ENCODE measurements at places on chromosomes 7 and 10.

DNA sequence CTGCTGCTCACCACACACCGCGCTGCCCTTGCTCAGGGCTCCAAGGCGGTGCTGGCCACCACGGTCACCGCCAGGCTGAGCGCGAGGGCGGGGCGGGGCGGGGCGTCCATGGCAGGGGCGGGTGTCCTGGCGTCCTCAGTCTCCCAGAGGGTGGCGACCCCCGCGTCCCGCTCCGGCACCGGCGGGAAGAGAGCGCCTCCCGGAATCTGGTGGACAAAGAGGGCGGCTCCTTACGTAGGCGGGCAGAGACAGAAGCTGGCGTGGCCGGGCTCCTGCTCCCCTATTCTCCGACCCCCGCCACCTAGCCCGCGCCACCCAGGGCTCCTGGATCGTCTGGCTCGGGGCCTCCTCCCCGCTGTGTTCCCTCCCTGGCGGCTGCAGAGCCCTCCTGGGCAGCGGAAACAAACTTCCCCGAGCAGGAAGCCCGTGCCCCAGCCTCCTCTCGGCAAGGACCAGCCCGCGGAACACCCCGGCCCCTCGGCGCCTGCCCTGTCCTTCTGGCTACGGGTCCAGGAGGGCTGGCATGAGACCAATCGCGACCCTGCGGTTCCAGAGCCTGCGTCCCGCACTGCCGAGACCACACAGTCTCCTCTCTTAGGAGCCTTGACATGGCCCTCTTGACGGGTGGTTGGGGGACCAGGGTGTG is 133.8 kb upstream of the ZNF92 start:
- no peak for DNase-seq

GRCh38 chr7:56537952-56538351 is 421.7 kb upstream of the NUPR2 start:
- DNase-seq, result no peak

DNA sequence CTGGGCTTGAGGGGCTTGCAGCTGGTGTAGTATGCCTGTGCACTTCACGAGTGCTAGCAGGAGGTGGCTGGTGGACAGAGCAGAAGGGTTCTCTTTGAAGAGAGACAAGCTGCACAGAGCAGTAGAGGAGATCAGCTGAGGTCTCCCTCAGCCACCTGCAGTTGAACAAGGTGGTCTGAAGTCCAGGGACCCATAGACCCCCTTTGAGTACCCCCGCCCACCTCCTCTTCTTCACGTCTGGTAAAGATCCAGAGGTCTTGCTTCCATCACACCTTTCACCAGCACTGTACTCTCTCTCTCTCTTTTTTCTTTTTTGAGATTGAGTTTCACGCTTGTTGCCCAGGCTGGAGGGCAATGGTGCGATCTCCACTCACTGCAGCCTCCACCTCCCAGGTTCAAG is 157.2 kb downstream of the GFRA1 start:
- no peak for DNase-seq

GRCh38 chr7:100192969-100193368 is 15.3 kb downstream of the STAG3 start:
- DNase-seq, result no peak

DNA sequence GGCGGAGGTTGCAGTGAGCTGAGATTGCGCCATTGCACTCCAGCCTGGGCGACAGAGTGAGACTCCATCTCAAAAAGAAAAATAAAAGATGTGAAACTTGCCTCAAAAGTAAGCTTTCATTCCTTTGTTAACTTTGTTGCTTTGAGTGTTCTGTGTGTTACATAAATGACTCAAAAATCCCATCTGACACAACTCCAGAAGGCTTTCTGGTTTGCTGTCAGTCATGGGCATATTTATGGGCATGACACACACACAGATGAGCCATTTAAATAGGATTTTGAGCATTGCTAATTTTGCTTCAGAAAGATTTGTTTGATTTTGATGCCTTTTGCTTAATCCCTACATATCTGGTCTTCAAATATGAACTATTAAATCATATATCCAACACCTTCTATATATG is 82.6 kb downstream of the CACNB2 start:
- no peak for DNase-seq

- no peak for DNase-seq
Measured at GRCh38 chr7:1357601-1358271, 101.5 kb downstream of the MICALL2 start.

- DNase-seq, result no peak
Measured at GRCh38 chr7:85177316-85177715, 9.5 kb downstream of the SEMA3D start.

- DNase-seq, result no peak
Measured at GRCh38 chr10:113520690-113521474, 32.0 kb upstream of the HABP2 start.

GRCh38 chr10:33347211-33347610 is 12.7 kb upstream of the NRP1 start:
- DNase-seq, result no peak

DNA sequence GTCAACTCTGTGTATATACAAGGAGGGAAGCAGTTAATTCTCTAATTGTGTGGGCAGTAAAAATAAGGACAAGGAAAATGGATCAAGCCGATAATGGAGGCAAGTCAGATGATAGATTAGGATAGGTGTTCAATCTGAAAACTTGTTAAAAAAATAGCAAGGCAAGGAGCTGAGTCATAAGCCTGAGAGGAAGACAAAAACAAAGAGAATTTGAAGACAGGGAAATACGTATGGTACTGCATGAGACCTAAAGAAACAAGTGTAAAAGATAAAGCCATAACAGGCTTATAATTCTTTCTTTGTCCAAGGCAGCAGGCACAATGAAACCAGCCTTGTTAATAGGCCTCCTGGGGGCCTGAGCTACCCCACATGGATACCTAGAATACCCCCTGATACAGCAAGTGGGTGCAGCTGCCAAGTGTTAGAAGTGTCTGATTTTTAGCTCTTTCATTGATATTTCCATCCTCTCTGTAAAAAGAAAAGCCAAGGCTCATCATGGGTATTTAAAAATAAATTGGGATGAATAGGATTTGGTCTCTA is 1570.6 kb upstream of the LRRTM3 start:
- no peak for DNase-seq
